ENCODE measurements at places on chromosomes 6 and 20. TPM values are rescaled to one million over a fixed set of nuclear protein-coding genes. Genes with fewer than 3 reads are reported as not detected.

Gene PRDM13
- total RNA-seq = not detected

Gene NRN1
- total RNA-seq = 4.1 TPM

- no peaks in the 10 kb centered on the region for H3K36me3 ChIP-seq
- no peak overlapping the region for H3K4me3 ChIP-seq
- H3K4me1 ChIP-seq = peaks cover 10% of the 10 kb centered on the region
- no peaks in the 10 kb centered on the region for H3K27me3 ChIP-seq
- DNase-seq = no peak
Measured at GRCh38 chr20:20664795-20665589, 47.5 kb downstream of the RALGAPA2 start.

GRCh38 chr6:128538763-128539162 lies 18.4 kb upstream of the PTPRK start:
- no peaks in the 10 kb centered on the region for H3K4me1 ChIP-seq
- peaks cover 9% of the 10 kb centered on the region for H3K27me3 ChIP-seq
- H3K4me3 ChIP-seq = no peak overlapping the region

Gene SMLR1
- not detected for total RNA-seq

DNA sequence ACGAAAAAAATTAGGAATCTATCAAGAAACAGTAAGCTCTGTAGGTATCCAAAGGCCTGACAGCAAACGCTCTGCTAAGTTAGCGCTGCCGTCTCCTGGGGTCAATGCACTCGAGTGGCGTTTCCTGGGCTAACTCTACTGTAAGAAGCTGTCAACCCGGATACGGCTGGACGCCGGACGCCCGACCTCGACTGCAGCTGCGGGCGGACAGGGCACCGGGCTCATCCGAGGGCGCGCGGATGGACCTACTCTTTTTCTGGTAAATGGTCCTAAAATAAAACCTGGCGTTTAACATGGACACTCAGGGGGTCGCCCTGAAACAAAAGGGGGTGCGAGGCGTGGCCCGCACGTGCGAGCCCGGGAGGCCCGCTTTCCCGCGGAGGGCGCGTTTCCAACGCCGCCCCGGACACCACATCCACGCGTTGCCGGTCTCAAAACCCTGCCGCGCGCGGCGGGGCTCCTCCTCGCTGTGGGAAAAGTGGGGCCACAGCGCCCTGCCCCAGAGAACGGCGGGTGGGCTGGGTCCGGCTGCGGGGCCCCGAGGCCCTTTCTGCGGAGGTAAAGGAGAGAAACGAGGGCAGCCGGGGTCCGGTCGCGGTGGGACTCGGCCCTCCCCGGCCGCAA lies 537 bp downstream of the TCP1 start:
- DNase-seq = peak; percentile 45
- no peaks in the 10 kb centered on the region for H3K27me3 ChIP-seq
- H3K4me1 ChIP-seq = peaks cover 61% of the 10 kb centered on the region
- H3K27ac ChIP-seq = peak overlapping the region; percentile 98
- peaks cover 78% of the 10 kb centered on the region for H3K36me3 ChIP-seq

DNA sequence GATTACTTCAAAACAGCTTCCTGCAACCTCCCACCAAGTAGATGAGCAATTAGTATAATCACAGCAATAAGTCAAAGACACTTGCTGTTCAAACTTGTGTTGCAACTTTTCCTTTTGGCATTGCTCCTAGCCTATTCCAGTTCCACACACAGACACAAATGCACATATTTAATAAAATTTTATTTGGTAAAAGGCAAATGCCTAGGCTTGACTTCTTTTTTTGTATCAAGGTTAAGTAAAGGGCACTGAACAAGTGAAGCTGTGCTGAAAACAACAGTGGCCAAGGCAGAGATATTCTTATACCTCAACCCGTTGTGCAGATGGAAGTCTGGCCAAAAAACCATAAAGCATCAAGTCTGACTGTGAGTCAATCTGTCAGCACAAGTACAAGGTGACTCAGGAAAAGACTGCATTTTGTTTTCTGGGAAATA lies 708.4 kb upstream of the CITED2 start:
- no peaks in the 10 kb centered on the region for H3K36me3 ChIP-seq
- no peak for DNase-seq
- H3K27me3 ChIP-seq = no peaks in the 10 kb centered on the region
- H3K4me3 ChIP-seq = no peak overlapping the region
- H3K4me1 ChIP-seq = no peaks in the 10 kb centered on the region

Gene BTN1A1
- not detected for total RNA-seq

DNA sequence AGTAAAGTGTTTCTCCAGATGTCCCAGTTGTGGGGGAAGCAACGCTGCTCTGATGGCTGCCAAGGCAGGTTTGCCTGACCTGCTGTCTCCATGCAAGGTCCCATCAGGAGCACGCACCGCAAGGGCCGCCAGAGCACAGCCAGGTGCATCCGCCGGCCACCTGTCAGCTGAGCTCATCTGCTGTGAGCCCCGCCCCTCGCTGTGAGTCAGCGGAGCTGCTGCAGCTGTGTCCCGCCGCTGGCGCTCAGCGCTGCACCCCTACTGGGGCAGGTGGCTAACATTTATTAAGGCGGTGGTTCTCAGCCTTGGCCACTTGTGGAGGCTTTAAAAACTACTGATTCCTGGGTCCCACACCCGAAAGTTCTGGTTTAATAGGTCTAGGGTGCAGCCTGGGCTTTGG lies 225.7 kb downstream of the UST start:
- peaks cover 20% of the 10 kb centered on the region for H3K27me3 ChIP-seq
- H3K4me3 ChIP-seq = no peak overlapping the region
- H3K36me3 ChIP-seq = no peaks in the 10 kb centered on the region
- no peaks in the 10 kb centered on the region for H3K4me1 ChIP-seq

Gene NKAIN4
- not detected for total RNA-seq

DNA sequence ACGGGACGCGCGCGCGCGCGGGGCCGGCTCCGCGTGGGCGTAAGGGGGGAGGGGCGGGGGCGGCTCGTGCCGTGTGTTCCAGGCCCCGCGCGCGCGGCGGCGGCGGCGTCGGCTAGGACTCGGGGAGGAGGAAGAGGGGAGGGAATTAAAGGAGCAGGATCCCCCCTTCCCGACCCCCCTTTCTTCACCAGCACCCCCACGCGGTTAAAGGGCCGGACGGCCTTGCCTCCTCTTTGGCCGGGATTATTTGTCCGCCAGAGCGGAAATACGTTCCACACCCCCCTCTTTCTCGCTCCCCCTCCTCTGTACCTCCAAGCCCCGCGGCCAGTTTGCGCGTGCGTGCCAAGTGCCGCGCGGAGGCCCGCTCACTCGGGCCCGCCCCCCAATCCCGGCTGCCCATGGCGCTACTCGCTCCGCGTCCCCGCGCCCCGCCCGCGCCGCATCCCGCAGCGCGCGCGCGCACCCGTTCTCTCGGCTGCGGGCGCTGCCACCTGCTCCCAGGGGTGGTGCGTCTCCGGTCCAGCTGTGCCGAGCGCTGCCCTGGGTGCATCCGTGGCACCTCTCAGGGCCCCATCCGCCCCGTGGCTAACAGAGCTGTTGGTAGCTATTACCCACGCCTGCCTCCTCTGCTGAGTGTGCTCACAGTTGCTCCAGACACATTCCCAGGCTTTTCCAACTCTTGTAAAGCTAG lies at the start of gene ZBTB12:
ZBTB12 (minus strand) TSS at position 134 of the 691 bp plus-strand sequence. CDS start 781 bp downstream, outside the sequence.
- peak; percentile 86 for DNase-seq
- H3K4me1 ChIP-seq = peaks cover 38% of the 10 kb centered on the region
- peak within 1 kb of the TSS; percentile 46 for H3K27ac ChIP-seq
- peak within 1 kb of the TSS; percentile 81 for H3K4me3 ChIP-seq
- H3K36me3 ChIP-seq = peaks cover 4% of the 10 kb centered on the region
- peaks cover 16% of the 10 kb centered on the region for H3K27me3 ChIP-seq

GRCh38 chr20:7171911-7172310 lies 404.4 kb downstream of the BMP2 start:
- no peaks in the 10 kb centered on the region for H3K36me3 ChIP-seq
- no peaks in the 10 kb centered on the region for H3K4me1 ChIP-seq
- no peaks in the 10 kb centered on the region for H3K27me3 ChIP-seq
- no peak overlapping the region for H3K27ac ChIP-seq

GRCh38 chr20:52493171-52493721 lies 301.7 kb upstream of the ZFP64 start:
- H3K36me3 ChIP-seq = no peaks in the 10 kb centered on the region
- peaks cover 3% of the 10 kb centered on the region for H3K4me1 ChIP-seq
- no peaks in the 10 kb centered on the region for H3K27me3 ChIP-seq

DNA sequence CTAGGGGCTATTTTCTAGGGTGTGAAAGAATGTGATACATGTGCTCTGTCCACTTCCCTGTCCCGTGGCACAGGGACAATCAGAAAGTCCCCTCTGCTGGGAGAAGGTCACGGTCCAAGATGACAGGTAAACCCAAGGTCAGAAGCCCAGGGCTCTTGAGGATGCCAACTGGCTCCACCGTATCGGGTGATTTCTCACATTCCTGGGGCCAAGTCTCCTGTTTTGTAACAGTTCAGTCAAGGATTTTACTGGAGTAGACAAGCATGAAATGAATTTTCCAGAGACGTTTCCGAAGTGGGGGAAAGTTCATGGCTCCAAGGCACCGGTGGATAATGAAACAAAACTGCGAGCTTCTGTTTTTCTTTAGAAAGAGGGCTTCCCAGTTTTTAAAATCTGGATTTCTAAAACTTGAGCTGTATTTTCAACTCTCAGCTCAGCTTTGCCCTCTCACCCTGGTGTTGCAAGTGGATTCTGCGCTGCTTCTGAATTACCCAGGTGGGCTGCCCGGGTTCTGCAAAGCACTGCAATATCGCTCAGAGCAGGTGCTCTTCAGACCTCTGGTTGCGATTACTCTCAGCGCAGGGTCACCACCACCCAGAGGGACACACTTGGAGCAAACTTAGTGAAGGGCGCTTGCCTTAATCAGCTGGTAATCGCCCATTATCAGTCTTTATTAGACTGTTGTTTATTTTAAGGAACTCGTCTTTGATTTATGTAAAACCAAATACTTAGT lies 64.4 kb upstream of the TMEM170B start:
- no peaks in the 10 kb centered on the region for H3K36me3 ChIP-seq
- H3K4me1 ChIP-seq = no peaks in the 10 kb centered on the region
- DNase-seq = no peak
- H3K27me3 ChIP-seq = peaks cover 19% of the 10 kb centered on the region
- H3K27ac ChIP-seq = no peak overlapping the region

DNA sequence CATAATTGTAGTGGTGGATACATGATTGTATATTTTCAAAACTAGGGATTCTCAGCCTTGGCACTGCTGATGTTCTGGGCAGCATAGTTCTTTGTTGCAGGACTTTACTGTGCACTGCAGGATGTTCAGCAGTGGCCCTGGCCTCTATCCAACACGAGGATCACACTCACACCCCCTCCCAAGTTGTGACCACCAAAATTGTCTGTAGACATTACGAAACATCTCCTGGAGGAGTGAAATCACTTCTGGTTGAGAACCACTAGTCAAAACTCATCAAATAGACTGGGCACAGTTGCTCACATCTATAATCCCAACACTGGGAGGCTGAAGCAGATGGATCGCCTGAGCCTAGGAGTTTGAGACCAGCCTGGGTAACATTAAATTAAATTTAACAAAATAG lies 123.1 kb upstream of the CDYL start:
- H3K4me3 ChIP-seq = no peak overlapping the region
- no peaks in the 10 kb centered on the region for H3K4me1 ChIP-seq
- DNase-seq = no peak
- H3K27me3 ChIP-seq = peaks cover 16% of the 10 kb centered on the region

Gene COL9A1
- not detected for total RNA-seq

DNA sequence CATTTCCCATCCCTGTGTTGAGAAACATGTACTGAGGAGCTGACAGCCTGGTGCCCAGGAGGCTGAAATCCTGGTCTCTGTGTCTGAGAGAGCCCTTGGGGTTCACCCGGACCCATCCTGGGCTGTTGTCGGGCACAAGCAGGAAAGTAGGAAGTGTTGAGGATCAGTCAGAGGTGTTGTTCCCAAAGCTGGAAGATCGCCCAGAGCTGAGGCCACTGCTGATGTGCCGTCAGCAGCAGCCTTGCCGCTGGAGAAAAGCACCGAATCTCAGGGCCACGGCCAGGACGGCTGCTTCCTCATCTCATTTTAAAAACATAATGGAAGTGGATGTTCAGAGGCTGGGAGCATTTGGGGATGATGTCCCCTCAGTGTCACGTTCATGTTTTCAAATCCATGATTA lies 218.5 kb downstream of the UST start:
- H3K36me3 ChIP-seq = no peaks in the 10 kb centered on the region
- no peak overlapping the region for H3K4me3 ChIP-seq
- no peak overlapping the region for H3K27ac ChIP-seq
- no peaks in the 10 kb centered on the region for H3K4me1 ChIP-seq

- no peak for DNase-seq
- peaks cover 4% of the 10 kb centered on the region for H3K4me1 ChIP-seq
- H3K4me3 ChIP-seq = no peak overlapping the region
- peaks cover 16% of the 10 kb centered on the region for H3K27me3 ChIP-seq
Measured at GRCh38 chr6:17839513-17840223, 132.9 kb upstream of the NUP153 start.

Gene COL9A3
- total RNA-seq = not detected

DNA sequence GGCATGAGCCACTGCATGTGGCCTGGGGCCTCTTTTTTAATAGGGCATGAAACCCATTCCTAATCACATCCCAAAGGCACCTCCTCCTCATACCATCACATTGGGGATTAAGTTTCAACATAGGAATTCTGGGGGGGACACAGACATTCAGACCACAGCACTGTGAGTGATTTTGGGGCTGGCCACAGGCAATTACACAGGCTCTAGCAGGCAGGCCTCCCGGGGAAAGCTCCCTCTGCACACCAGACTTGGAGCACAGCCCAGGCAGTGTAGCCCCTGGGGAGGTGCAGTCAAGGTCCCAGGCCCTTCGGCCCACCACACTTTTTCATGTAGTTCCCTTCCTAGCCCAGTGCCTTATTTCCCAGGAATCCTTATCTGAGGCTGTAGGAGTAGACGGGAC lies 5.5 kb downstream of the SFT2D1 start:
- DNase-seq = no peak
- peaks cover 49% of the 10 kb centered on the region for H3K4me1 ChIP-seq
- H3K36me3 ChIP-seq = peaks cover 38% of the 10 kb centered on the region
- H3K27ac ChIP-seq = no peak overlapping the region

DNA sequence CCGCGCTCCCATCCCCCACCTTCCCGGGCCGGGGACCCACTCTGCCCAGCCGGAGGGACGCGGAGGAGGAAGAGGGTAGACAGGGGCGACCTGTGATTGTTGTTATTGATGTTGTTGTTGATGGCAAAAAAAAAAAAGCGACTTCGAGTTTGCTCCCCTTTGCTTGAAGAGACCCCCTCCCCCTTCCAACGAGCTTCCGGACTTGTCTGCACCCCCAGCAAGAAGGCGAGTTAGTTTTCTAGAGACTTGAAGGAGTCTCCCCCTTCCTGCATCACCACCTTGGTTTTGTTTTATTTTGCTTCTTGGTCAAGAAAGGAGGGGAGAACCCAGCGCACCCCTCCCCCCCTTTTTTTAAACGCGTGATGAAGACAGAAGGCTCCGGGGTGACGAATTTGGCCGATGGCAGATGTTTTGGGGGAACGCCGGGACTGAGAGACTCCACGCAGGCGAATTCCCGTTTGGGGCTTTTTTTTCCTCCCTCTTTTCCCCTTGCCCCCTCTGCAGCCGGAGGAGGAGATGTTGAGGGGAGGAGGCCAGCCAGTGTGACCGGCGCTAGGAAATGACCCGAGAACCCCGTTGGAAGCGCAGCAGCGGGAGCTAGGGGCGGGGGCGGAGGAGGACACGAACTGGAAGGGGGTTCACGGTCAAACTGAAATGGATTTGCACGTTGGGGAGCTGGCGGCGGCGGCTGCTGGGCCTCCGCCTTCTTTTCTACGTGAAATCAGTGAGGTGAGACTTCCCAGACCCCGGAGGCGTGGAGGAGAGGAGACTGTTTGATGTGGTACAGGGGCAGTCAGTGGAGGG lies 2.8 kb downstream of the SOX4 start:
- no peak for DNase-seq
- H3K27ac ChIP-seq = peak overlapping the region; percentile 16
- H3K27me3 ChIP-seq = peaks cover 48% of the 10 kb centered on the region
